Mucosa of descending colon (tissue), 3 donors: ENCODE measurements at places on chromosomes 4 and X.

- DNase-seq: no peak
These were observed 27.6 kb downstream of the INPP4B start for GRCh38 chr4:142818476-142818875.

DNA sequence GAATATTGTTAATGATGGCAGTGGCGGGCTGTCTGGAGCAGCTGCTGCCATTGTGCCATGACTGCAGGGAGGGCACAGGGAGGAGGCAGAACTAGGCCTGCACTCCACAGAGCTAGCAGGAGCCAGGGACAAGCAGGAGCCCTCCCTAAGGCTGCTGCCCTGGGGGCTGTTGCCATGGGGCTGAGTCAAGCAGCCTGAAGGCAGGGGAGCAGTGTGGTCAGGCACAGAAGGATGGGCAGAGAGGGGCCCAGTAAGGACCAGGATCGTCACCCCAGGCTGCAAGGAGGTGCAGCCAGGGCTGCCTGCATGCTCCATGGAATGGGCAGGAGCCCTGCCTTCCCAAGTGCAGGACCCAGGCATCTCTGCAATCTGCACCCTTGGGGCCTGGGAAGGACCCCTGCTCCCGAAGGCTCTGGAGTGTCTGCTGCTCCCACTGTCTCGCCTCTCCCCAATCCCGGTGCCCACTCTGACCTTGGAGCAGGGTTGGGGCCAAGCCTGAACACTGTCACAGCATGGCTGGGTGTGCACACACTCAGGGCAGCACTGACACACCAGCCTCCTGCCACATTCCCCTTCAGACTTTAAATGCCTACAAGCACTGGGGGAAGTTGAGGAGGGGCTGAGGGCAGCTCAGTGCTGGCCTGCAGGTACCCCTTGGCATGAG, 98.3 kb upstream of the GALNTL6 start:
- no peak for DNase-seq

GRCh38 chr4:121226362-121226761, 62.2 kb upstream of the TNIP3 start:
- DNase-seq: no peak

DNA sequence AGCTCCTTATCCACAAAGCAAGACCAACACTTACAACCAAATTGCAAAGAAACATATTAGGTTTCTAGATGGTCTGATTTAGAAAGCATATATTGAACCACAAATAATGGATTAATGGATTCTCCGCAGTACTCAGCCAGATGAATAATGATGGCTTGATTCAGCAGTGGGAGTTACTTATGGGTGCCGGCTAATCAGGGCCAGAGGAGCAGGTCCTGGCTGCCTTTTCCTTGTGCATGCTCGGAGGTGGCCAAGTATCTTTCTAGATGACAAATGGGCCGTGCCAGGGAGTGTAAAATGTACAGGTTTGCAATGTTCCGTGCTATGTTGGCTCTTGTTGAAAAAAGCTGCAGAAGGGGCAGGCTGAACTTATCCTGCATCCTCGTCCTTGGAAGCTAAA, 70.2 kb downstream of the VCX3A start:
- no peak for DNase-seq

- DNase-seq: no peak
These were observed 211.7 kb downstream of the COX18 start for GRCh38 chr4:72857787-72858186.

GRCh38 chr4:145937971-145938611, 532 bp downstream of the ZNF827 start:
- no peak for DNase-seq
